Forelimb muscle (tissue), 1 donor: ENCODE measurements at places on chromosomes 3 and 15. TPM values are rescaled to one million over a fixed set of nuclear protein-coding genes. Genes with fewer than 3 reads are reported as not detected.

Gene FAM81A
- 1.4 TPM for polyA plus RNA-seq

Gene MKRN2OS
- polyA plus RNA-seq, result 0.90 TPM

Gene GREM1
- polyA plus RNA-seq, result 3.3 TPM

DNA sequence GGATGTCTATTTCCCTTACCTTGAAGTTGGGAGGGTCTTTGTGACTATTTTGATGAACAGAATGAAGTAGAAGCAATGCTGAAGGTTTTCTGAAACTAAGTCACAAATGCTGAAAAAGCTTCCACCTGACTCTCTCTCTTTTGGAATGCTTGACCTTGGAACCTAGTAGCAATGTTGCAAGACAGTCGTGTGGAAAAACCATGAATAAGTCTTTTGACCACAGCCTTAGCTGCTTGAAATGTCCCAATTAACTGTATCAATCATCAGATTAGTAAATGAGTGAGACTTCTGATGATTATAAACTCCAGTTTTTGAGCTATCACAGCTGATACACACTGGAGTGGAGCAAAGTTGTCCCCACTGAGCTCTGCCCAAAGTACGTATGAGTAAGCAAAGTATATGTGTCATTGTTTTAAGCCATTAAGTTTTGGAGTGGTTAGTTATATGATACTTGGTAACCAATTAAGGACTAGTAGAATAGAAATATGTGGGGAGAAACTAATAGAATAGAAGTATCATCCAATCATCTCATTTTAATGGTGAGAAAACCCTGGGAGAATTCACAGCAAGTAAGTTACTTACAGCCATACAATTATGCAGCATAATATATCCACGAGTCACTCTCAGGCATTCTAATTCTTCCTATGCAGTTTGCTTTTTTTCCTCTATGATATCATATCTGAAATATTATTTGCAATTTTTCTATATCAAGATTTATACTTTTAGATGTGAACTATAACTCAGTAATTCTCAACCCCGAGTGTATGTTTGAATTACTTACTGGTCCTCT lies 1010.6 kb downstream of the ROBO2 start:
- no peak for DNase-seq

DNA sequence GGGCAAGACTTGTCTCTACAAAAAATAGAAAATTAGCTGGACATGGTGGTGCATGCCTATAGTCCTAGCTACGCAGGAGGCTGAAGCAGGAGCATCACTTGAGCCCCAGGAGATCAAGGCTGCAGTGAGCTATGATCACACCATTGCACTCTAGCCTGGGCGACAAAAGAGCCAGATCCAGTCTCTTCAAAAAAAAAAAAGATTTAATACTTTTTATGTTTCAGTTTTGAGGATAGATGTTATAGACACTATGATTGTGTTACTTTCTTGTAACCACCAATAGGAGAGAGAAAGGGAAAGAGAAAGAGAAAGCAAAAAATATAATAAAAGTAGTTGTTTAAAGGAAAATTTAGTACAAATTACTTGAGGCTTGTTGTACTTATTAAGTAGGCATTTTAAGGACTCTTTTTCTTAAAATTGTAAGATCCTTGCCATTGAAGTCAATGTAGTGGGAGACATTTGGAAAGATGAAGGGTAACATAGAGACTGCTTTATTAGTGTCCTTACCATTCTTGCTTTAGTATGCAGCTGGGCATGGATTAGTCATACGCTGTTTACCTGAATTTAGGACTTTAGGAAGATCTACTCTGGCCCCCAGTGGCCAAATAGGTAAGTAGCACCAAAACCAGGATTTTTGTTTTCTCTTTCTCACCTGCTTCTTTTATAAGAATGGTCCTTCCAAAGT lies 35.1 kb upstream of the ZDHHC23 start:
- no peak for DNase-seq

GRCh38 chr15:38189671-38190295 lies 62.9 kb upstream of the SPRED1 start:
- DNase-seq, result no peak

- no peak for DNase-seq
These were observed 96.1 kb upstream of the CHD2 start for GRCh38 chr15:92803852-92804609.

DNA sequence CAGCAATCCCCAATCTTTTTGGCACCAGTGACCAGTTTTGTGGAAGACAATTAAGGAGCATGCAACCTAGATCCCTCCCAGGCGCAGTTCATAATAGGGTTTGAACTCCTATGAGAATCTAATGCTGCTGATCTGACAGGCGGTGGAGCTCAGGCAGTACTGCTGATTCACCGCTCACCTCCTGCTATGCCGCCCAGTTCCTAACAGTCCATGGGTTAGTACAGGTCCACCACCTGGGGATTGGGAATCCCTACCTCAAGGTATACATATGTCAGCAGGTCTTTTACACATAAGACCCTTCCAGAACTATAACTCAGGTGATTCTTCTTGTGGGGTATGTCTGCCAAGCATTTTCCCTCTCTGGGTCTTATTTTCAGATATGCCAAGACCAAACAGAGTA lies 182.2 kb downstream of the OSBPL10 start:
- no peak for DNase-seq
